HEK293T (cell line): ENCODE measurements at places on chromosomes 11 and 22.

- no peak for DNase-seq
Observed at GRCh38 chr11:90844041-90844440, 621.2 kb upstream of the CHORDC1 start.

DNA sequence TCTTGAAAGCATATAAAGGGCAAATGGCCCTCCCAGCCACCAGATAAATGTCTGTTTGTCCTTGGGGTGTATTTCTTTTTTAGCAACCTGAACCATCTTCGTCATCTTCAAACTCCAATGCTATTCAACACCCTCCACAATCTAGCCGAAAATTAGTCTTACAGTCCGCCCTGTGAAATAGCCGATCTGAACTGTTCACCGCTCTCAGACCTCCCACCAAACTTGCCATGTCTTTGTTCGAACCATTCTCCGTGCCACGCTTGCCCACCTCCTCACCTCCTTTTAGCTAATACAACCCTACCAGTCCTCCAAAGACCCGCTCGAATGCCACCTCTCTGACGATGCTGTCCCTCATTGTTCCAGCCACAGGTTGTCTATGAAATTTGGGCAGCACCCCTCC lies 46.0 kb downstream of the SC5D start:
- DNase-seq, result no peak

- DNase-seq, result no peak
Observed at GRCh38 chr22:44272401-44272771, 40.4 kb downstream of the SHISAL1 start.

GRCh38 chr11:6332066-6332465 lies 11.8 kb upstream of the CAVIN3 start:
- no peak for DNase-seq

DNA sequence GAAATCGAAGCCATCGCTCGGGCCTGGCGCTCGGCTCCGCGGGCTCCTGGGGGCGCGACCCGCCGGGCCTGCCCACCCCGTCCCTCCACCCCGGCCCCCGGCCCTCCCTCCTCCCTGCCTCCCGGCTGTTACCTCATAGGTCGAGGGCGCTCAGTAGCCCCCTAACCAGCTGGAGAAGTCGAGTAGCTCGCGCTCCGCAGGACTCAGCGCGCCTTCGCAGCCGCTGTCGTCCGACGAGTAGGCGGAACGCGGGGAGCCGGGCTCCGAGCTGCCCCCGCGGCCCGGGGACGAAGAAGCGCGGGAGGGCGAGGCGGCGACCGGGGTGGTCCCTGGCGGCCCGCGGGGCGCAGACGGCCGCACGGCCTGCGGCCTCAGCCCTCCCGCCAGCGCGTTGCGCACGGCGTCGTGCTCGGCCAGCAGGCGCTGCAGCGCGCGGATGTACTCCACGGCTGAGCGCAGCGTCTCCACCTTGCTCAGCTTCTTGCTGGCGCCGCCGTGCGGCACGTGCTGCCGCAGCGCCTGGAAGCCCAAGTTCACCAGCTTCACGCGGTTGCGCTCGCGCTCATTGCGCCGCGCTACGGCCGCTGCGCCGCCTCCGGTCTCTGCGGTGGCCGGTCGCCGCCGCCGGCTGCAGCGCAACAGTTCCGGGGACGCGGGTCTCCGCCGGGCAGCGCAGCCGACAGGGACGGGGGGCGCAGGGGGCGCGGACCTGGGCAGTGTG lies 627 bp downstream of the ASCL2 start:
- DNase-seq, result no peak

DNA sequence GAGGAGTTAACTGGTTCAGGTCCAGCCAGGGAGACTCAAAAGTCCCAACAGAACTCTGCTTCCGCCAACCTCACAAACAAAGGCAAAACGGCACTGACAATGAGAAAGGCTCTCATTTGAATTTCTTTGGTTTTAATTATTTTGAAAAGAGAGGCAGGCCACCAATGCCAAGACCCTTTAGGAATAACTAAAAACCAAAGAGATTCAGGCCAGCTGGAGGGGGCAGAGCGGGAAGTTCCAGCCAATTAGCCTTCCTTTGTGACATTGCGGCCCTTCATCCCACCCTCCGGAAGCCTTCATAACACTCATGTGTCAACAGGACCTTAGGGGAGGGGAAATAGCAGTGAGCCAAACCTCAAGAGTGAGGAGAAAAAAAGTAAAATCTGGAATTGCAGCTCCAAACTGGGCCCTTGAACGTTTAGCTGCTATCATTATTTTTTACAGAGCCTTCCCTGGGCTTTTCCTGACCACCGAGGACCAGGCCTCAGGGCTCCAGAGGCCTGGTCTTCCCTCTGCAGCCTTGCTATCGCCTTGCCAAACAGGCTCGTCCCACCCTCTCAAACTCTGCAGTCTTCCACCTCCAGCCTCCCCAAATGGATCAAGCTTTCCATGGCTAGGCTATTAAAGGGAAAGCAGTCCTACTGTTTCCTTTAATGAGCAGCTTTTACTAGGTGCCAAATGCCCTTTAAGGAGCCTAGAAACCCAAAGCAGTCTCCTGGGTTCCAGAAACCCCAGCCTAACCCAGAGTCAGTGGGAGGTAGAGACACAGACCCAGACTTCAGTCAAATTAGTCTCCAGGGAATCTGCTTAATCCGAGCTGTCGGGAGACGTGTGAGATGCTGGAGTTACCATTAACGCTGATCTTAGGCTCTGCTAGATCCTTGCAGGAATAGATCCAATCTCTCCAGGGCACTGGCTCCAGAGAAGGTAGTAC lies 114.2 kb downstream of the CCDC34 start:
- no peak for DNase-seq

DNA sequence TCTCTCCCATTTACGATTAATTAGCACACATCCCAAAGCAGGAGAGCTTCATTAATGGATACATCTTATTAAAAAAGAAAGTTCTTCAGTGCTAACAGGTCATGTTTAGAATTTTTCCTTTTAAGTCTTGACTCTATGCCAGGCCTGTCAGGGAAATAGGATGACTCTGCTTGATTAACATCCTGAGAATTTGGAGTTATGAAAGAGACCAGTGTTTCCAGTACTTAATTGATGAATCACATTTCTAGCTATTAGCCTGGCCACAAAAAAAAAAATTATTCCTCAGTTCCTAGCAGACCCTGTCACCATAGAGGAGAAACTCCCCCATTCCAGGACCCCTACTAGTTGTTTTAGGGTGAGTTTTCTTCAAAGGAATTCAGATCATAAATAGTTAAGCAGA lies 23.6 kb upstream of the ME3 start:
- no peak for DNase-seq

- no peak for DNase-seq
Observed at GRCh38 chr11:23138761-23139160, 278.5 kb upstream of the CCDC179 start.

- no peak for DNase-seq
Observed at GRCh38 chr11:41175304-41175972, 284.0 kb downstream of the LRRC4C start.

DNA sequence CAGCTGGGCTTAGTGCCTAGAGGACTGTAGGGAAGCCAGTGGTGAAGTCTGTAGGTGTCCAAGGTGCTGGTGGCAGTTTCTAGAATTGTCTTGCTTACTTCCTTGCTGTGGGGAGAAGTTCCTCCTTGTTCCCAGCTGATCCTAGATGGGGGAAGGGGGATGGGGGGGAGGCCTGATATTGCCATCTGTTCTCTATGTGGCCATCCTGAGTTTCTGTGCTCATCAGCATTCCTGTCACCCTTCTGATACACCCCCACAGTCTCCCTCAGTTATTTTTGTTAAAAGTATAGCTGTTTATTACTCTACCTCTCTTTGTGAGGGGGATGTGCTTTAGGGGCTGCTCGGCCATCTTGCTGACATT lies 36.5 kb downstream of the MADD start:
- no peak for DNase-seq

- no peak for DNase-seq
Observed at GRCh38 chr11:129846508-129847335, 31.1 kb downstream of the TMEM45B start.

GRCh38 chr22:23834406-23834792 lies 4.4 kb downstream of the DERL3 start:
- DNase-seq, result no peak

DNA sequence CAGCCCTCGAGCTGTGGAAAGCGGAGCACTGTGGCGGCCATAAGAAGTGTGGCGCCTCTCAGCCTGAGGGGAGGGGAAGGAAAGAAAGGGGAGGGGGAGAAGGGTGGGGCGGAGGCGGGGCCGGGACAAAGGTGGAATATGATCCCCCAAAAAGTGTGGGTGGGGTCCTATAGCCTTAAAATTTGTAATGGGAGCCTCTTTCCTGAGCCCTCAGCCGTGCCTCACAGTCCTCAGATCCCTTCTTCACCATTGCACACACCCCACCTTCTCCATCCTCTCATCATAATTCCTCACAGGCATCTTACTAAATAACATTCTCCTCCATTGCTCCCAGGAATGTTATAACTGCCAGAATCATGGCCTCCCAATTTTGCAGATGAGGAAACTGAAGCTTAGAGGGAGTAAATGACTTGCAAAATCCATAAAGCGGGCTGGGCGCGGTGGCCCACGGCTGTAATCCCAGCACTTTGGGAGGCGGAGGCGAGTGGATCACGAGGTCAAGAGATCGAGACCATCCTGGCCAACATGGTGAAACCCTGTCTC lies 600 bp upstream of the RAB6A start:
- no peak for DNase-seq

GRCh38 chr11:106958517-106959248 lies 59.6 kb downstream of the GUCY1A2 start:
- DNase-seq, result no peak

- no peak for DNase-seq
Observed at GRCh38 chr11:87351676-87352075, 313.9 kb downstream of the TMEM135 start.

DNA sequence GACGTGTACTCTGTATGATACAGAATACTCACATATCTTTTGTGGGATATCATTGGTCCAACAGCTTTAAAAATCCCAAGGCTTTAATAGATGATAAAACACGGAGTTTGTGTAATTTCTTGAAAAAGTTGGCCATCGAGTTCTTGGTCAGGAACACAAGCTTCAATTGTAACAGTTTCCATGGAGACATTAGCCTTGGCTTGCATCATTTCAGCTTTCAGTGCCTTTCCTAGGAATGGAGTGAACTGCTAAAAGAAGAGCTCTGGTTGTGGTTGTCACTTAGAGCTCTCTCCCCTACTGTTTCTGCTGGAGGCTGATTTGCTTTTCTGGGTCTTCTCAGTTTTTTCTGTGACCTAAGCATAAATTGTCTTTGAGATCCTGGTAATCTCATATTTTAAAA lies 14.2 kb downstream of the BMAL1 start:
- DNase-seq, result no peak

DNA sequence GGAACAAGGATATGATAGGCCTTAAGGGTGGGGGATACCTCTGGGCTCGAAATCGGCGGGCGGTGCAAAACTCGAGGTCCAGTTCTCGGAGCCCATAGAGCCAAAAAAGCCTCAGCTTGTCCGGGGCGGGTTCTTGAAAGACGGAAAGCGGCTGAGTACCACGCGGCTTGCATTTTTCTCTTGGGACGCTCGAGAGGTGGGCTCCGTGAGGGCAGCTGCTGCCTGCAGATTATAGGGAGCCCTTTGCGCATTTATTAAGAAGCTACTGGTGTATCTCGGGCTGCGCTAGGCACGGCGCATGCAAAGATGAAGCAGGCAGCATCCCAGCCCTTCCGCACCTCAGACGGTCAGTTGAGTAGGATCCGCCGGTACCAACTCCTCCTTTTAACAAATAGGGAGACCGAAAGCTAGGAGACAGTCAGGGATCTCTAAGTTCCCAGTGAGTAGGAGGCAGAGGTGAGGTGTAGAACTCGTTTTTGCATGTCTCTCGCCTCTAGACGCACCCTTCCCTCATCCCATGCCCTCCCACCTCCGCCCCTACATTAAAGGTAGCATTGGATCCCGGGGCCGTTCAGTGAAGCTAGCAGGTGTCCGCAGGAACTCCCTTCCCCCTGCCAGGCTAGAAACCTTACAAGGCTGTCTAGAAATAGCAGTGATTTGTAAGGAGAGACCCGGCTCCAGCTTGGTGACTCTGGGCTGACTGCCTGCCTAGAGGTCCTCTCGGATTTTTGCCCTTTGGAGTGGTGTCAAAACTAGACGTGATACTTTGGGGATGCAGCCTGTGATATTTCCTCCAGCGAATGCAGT lies 768 bp downstream of the LDHA start:
- DNase-seq, result no peak

- no peak for DNase-seq
Observed at GRCh38 chr22:35604621-35605368, 12.3 kb downstream of the MB start.

DNA sequence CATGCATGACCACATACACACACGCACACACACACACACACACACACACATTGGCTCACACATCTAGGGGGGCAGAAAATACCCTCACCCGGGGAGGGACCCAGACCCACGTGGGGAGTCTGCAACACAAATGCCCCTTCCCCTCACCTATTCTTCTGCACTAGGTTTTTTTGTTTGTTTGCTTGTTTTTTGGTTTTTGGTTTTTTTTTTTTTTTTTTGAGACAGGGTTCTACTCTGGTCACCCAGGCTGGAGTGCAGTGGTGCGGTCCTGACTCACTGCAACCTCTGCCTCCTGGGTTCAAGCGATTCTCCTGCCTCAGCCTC lies 28.4 kb downstream of the WEE1 start:
- DNase-seq, result no peak

- DNase-seq, result no peak
Observed at GRCh38 chr11:82631722-82632630, 101.7 kb downstream of the FAM181B start.

- no peak for DNase-seq
Observed at GRCh38 chr11:126098204-126098769, 35.6 kb upstream of the CDON start.

DNA sequence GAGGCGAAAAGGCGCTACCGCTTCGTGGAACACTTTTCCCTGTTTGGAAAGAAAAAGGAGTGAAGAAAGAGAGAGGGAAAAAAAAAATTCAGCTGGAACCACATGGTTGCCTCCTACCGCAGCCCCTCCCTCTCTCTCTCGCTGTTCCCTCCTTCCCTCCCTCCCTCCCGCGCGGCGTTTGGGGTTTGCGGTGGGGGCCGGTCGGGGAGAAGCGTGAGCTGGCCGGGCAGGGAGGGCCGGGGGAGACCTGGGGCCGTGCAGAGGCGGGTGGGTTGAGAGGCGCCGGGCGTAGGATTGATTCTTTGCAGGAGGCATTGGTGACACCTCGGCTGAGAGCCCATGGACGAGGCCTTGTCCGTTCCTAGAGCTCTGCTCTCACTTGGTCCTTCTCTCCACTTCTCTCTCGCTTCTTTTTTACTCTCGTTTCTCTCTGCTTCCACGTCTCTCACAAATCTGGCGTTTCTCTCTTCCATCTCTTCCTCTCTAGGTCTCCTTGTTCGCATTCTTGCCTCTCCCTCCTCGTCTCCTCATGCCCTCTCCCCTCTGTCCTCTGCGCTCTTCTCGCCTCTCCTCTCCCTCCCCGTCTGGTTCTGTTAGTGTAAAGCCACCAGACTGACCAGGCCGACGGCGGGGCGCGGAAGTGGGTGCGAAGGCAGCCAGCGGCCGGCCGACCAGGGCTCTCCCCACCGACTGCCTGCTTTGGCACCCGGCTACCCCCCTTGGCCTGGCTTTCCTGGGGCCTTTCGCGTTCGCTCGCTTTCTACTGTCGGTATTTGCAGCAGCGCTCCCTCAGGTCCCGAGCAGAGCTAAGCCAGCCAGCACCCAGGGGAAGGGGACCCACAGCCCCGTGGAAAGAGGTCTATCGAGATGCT lies at the start of gene CLMP:
CLMP (minus strand) TSS at position 61 of the 872 bp plus-strand sequence. CDS start 308 bp downstream, outside the sequence.
- DNase-seq, result no peak
